ENCODE measurements at places on chromosomes 1 and 21.

DNA sequence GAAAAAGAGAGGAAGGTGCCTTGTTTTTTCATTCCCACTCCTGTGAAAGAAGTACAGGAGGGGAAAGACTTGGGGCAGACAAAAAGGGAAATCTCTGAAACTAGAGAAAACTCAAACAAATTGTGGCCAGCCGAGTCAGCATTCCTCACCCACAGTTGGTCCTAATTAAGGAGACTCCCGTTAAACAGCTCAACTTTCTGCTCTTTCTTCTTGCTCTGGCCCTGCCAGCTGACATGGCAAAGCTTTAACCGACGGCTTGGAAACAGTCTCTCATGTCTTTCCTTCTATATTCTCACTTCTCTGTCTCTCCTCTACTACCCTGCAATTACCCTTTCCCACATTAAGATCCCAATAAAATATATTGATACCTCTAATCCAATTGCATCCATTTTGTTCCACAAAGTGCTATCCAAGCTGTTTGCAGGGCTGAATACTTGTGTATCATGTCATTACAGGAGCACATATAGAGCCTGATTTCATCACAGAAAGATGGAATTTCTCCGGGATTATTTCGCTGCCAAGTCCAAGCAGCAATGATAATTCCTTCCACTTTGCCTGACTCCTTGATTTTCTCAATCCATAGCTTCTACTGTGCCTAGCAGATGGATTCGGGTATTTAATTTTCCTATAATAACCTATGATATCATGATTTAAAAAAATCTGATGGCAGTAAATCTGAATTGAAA is 65.4 kb upstream of the IPO9 start:
- DNase-seq = no peak

DNA sequence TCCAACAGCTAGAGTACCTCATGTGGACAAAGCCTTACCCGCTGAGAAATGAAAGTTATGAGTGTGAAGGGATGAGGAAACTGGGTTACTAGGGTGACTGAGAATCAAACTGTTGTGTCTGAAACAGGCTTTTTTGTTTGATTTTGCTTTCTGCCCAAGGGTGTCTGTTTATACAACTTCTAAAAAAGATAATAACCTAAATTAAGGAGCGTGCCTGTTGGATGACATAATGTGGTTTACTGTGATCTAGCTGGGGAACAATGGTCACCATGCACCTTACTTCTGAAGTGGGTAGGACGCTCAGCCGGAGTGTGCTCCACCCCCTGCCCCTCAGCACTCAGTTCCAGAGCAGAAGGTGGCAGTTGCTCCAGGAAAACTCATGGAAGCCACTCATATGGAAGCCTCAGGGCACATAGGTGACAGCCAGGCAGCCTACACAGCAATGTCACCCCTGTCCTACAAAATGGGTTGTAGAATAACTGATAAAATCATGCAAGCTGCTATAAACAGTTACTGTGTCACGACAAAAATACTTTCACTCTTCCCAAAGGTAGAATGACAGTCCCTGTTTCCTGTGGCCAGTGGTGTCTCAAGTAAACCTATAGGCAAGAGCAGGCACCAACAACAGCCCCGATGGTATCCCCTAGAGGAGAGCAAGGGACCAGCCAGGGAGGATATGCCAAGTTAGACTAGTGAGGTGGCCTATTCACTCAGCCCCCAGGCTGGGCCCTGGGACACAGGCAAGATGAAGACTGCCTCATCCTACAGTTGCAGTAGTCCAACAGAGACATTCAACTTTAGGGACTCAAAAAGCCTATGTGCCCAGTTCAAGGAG is 29.3 kb downstream of the SIPA1L2 start:
- DNase-seq = no peak

DNA sequence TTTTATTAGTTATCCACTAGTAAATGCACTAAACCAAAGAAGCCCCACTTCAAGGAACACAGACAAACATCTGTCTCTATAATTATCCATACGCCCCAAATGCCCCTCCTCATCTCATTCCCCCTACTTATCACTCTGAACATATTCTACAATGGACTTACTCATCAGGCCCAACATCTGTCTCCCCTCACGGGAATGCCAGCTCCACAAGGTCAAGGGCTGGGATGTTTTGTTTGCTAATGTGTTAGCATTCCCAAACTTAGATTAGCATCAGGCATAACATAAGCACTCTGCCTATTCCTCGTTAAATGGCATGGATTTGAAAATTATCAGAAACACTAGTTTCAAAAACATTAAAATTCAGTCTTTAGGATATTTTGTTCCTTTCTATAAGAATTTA is 279.5 kb downstream of the DSCAM start:
- no peak for DNase-seq

DNA sequence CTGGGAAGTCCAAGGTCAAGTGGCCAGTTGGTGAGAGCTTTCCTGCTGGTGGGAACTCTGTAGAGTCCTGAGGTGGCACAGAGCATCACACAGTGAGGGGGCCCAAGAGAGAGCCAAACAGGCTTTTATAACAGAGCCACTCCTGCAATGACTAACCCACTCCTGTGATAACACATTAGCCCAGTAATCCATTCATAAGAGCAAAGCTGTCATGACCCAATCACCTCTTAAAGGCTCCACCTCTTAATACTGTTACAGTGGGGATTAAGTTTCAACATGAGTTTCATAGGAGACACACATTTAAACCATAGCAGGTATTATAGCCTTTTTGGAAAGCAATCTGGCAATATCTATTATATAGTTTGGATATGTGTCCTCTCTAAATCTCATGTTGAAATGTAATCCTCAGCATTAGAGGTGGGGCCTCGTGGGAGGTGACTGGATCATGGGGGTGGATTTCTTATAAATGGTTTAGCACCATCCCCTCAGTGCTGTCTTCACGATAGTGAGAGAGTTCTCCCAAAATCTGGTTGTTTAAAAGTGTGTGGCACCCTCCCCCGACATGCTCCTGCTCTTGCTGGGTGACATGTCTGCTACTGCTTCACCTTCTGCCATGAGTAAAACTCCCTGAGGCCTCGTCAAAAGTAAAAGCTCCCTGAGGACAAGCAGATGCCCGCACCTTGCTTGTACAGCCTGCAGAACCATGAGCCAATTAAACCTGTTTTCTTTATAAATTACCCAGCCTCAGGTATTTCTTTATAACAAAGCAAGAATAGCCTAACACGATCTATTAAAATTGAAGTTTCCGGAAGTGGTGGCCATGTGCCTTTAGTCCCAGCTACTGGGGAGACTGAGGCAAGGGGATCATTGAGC is 64.5 kb downstream of the CD58 start:
- DNase-seq = no peak

GRCh38 chr21:31448496-31448895 is 104.4 kb upstream of the TIAM1 start:
- DNase-seq = no peak

GRCh38 chr1:154783976-154784375 is 86.1 kb downstream of the KCNN3 start:
- DNase-seq = no peak

DNA sequence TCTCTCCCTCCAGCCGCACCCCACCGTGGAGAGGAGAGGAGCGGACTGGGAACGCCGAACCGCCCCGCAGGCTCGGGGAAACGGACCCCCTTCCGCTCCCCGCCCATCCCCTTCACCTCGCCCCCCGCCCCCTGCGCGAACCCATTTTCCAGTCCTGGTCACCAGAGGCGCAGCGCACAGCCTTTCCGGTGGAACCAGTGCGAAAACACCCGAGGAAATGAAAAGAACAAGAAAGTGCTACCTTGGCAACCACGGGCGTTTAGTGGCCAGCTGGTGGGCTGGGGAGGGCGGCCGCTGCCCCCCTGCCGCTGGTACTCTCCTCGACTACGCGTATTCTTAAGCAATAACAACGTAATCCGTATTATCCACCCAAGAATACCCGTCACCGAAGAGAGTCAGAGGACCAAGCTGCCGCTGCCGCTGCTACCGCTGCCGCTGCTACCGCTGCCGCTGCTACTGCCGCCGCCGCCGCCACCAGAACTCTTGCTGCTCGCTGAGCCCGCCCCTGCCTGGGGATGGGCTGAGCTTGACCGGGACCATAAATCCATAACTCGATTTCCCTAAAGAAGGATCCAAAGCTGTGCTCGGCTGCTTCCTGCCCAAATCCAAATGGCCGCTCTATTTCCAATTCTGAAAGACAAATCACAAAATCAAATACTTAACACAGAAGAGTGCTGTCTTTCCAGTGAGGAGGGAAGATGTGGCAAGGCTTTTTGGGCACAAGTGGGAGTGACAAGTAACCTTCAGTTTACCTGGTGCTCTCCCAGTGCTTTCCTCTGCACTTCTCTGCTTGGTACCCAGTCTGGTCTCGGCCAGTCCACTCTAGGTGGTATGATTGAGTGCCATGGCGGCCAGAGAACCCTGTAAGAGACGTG is 125.2 kb upstream of the DPYD start:
- DNase-seq = no peak

GRCh38 chr1:2279210-2279639 is 51.1 kb downstream of the SKI start:
- no peak for DNase-seq

DNA sequence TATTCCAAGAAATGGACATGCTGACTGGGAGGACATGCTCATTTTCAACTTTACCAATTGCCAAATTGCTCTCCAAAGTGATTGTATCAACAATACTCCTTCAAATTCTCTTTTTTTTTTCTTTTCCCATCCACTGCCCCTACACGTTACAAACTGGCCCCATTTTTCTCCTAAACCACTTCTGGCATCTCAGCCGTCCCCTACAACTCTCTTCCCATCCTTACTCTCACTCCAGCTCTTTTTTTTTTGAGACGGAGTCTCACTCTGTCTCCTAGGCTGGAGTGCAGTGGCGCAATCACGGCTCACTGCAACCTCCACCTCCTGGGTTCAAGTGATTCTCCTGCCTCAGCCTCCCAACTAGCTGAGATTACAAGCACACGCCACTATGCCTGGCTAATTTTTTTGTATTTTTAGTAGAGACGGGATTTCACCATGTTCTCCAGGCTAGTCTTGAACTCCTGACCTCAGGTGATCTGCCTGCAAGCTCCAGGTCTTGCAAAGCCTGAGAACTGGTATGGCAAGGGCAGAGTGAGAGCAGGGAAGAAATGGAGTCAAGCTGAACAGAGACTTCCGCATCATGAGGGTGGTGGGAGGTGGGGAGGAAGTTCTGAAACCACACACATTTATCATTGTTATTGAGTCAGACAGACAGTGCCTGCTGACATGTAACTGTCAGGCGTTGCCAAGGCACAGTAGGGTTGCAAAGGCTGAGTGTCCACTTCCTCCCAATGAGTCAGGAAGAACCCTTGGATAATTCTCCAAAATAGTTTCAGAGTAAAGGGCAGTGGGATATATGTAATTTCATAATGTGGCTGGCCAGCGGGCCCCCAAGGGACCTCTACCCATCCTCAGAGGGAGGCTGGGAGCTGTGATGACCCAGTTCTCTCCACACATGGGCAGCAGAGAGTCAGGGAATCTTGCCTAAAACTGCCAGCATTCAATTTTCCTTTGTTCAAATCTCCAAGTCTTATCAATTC is 17.4 kb downstream of the CELA3A start:
- DNase-seq = no peak

GRCh38 chr1:174262349-174263241 is 103.3 kb downstream of the RABGAP1L start:
- no peak for DNase-seq

Data from pancreas (tissue), 10 donors.